ENCODE measurements at places on chromosomes 1 and 21. TPM values are rescaled to one million over a fixed set of nuclear protein-coding genes. Genes with fewer than 3 reads are reported as not detected.

Gene SPATA21
- 0.10 TPM for total RNA-seq

Gene KCNA3
- total RNA-seq = 143 TPM

Gene TMEM61
- not detected for total RNA-seq

Gene HES2
- not detected for total RNA-seq

Gene ERG
- total RNA-seq = 1.4 TPM

Gene C1QB
- total RNA-seq = 2.1 TPM
